ENCODE measurements at places on chromosomes 16 and 17.

DNA sequence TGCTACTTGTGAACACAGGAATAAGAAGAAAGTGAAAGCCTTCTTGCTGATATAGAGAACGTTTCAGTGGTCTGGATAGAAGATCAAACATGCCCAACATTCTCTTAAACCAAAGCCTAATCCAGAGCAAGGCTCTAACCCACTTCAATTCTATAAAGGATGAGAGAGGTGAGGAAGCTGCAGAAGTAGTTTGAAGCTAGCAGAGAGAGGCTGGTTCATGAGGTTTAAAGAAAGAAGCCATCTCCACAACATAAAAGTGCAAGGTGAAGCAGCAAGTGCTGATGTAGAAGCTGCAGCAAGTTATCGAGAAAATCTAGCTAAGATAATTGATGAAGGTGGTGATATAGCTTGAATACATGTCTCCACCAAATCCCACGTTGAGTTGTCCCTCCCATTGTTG, 383.3 kb upstream of the ASIC2 start:
- DNase-seq = no peak

DNA sequence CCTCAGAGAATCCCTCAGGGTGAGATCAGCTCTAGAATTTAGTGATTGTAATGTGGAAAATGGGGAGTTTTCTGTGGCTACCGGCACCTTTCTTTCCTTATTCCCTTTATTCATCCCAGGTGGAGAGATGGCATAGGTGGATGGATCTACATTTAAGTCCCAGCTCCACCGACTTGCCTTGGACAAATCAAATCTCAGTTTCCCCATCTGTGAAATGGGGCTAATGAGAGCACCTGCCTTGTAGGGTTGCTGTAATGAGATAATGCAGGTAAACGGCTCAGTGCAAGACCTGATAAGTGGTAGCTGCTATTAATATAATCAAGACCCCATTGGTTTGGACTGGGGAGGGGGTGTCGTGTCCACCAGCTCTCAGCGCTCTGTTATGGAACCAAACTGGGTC, 40.5 kb downstream of the OTOA start:
- DNase-seq = no peak

DNA sequence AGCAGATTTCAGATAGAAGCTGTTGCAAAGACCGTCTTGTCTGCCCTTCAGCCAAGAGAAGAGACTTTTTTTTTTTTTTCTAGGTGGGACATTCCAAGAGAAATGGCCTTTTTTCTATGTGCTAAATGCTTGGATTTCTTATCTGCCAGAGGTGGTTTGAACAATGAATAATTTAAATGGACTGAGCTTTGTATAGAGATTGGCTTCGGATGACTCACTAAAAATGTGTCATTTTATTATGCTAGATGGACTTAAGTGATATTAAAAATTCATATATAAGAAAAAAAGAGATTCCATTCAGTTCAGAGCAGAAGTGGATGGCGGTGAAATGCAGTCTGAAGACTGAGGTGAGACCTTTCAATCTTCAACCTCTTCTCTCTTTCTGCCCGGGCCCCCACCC, 58.4 kb downstream of the MEAK7 start:
- DNase-seq = no peak

GRCh38 chr16:86736502-86736901, 158.2 kb downstream of the FOXL1 start:
- DNase-seq = no peak

- no peak for DNase-seq
Observed at GRCh38 chr17:45428931-45429338, 3.7 kb downstream of the ARHGAP27 start.

- no peak for DNase-seq
Observed at GRCh38 chr16:89193576-89194293, 6.6 kb downstream of the SLC22A31 start.

DNA sequence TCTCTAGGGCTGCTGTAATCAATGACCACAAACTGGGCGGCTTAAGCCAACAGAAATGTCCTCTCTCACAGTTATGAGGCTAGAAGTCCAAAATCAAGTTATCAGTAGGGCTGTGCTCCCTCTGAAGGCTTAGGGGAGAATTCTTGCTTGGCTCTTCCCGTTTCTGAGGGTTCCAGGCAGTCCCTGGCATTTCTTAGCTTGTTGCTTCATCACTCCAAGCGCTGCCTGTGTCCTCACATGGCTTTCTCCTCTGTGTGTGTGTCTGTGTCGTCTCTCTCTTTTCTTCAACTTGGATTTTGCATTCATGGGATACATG, 13.7 kb upstream of the CDC42EP4 start:
- DNase-seq = no peak

GRCh38 chr16:12613131-12613991, 190.3 kb downstream of the CPPED1 start:
- DNase-seq = peak; percentile 98

DNA sequence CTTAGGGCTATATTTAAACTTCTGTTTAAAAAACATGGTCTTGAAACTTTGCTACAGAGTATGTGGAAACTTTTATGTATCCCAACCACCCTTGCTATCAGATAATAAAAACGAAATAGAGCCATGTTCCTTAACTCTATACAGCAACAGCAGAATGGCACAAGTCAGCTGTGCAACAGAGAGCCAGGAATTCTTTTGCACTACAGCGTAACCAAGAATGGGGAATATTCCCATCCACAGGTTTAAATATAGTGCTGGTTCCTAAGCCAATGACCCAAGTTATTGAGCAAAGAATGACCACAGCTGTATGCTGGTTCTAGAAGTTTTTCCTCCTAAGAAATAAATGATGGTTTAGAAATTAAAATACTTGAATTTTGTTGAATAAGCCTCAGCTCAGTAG, 33.1 kb downstream of the SETD6 start:
- DNase-seq = no peak

DNA sequence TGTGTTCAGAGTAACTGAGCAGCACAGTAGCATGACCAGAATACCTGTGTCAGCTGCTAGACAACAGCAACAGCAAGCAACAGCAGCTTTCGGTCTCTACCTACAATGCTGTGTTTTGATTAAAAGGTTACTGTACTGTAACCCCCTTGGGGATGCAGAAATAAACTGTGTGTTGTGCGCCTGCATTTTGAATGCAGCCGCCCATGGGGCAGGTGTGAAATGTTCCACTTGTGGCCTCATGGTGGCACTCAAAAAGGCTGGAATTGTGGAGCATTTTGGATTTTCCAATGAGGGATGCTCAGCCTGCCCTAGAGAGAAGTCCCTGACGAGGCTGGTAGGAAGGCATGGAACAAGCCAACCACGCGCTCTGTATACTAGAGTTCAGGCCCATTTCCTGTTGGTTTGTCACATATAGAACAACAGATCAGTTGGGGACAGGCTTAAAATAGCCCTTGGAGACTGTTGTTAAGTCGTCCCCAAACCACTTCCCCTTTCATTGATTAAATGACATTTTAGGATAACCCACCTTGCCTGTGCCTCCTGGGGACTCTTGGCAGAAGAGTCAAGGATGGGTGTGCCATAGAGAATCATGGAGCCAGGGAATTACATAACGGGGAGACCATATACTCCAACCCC, 27.1 kb downstream of the SCPEP1 start:
- DNase-seq = no peak

- DNase-seq = peak; percentile 64
Observed at GRCh38 chr16:74107795-74108610, 188.6 kb upstream of the PSMD7 start.

- DNase-seq = peak; percentile 58
Observed at GRCh38 chr16:15427648-15428239, 6.6 kb upstream of the BMERB1 start.

- DNase-seq = peak; percentile 73
Observed at GRCh38 chr17:41689497-41690299, 1.0 kb downstream of the EIF1 start.

- DNase-seq = no peak
Observed at GRCh38 chr17:35542990-35543389, 5.5 kb upstream of the SLFN12L start.

- no peak for DNase-seq
Observed at GRCh38 chr17:48643697-48644012, 17.5 kb upstream of the HOXB9 start.

DNA sequence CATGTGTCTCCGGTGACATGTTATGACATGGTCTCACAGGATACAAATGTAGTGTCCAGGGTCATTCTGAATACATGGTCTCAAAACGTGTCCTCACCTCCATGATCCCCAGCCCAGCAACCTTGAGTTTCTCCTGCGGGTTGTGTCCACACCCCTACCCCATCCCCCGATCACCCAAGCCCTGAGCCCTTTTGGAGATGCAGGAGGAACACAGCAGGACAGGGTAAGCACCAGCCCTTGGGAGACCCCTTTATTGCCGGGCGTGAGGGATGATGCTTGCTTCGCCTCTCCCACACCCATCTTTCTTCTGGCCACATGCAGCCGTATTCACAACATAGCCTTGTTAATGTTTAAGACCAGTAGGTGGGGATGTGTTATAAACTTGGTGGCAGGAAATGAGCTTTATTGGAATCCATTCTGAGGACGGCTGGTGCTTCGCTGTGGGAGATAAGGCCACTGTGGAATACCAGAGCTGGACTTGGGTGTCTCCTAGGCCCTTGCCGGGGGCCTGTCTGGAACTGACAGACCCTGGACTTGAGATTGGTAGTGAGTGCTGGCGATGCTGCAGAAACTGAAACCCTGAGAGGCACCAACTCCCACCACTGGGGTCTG, 5.5 kb downstream of the TMEM132E start:
- peak; percentile 48 for DNase-seq

GRCh38 chr17:27657620-27658019, 26.6 kb downstream of the LGALS9 start:
- no peak for DNase-seq

DNA sequence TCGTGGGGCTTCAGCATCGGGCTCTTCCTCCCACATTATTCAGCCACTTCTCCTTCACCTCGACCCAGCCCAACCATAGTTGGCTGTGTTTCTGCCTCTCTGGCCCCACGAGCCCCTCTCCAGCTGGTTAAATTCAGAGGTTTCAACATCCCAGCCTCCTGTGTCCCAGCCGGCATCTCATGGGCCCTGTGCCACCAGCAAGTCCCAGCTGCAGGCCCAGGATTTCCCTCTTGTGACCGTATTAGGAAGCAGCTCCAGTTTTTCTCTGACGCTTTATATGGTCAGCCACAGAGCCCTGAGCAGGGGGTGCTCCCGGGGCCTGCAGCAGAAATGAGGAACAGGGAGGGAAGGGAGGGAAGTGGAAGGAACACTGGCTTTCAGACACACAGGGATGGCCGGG, 27.4 kb downstream of the MYH11 start:
- no peak for DNase-seq

DNA sequence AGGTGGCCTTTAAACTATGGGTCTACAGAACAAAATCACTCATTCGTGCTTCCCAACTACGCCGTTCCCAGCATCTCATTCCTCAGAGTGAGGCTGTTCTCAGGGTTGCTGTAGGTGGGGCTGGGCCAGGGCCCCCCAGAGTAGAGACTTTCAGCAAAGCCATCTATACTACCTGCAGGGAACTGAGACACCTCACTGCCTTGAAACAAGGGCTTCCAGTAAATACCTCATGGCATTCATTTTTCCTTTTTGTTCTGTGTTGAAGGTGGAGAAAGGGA, 4.2 kb upstream of the SDK2 start:
- DNase-seq = no peak

DNA sequence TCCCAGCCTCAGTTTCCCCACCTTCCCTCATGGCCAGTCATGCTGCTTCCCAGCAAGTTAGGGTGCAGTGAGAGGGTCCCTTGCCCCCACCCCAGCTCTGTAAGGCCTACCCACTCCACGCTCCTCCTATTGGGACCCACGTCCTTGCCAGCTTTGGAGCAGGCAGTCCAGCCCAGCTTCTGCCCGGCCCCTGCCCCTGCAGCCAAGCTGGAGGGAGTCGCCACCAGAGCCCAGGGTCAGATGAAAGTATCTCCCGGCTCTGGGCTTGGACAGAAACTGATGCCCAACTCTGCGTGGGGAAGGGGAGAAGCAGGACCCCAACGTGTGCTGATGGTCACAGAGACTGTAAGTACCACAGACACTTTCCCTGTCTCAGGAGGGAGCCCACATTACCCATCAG, 32.6 kb downstream of the SDK2 start:
- DNase-seq = no peak

- DNase-seq = no peak
Observed at GRCh38 chr16:54458923-54459322, 172.3 kb upstream of the IRX3 start.

DNA sequence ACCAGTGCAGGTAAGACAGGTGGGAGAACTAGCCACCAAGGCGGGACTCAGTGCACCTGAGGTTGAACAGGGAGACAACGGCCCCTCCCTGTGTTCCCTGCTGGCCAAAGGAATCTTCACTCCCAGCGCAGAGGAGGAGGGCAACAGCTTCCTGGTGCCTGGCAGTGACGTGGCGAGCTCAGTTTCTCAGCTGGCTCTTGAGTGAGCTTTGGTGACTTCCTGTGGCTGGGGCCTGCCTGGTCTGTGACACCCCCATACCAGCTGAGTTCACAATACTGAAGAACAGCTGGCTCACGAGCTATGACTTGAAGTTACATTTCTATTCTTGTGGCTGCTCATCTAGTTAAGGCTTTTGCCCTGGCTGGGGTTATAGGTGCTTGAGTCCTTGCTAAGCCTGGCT, 26.1 kb downstream of the WNT9B start:
- no peak for DNase-seq

DNA sequence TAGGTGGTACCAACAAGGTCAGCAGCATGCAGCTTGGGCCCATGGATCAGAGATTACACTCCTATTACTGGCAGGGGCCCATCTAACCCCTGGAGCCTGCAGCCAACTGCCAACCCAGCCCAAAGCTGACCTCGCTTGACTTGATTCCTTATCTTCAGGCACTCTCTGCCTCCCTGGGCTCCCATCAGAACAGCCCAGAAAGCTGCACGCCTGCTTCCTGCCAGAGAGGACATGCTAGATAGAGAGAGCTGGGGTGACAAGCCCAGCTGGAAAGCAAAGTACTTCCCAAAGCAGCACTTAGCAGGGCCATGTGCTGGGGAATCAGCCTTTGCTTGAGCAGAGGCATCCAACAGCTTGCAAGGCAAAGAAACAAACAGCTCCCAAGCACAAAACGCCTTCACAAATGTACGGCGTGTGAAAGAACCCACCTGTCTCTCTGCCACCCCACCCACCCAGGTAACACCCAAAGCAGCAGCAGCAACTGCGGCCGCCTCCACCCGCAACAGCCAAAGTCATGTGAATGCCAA, 74.2 kb upstream of the NLK start:
- no peak for DNase-seq

- DNase-seq = peak; percentile 43
Observed at GRCh38 chr17:27247071-27247957, 46.6 kb upstream of the WSB1 start.

GRCh38 chr16:54385141-54385540, 98.6 kb upstream of the IRX3 start:
- no peak for DNase-seq

- no peak for DNase-seq
Observed at GRCh38 chr17:51374209-51374608, 113.9 kb downstream of the UTP18 start.

- DNase-seq = peak; percentile 86
Observed at GRCh38 chr16:30775392-30776188, 11.4 kb downstream of the ZNF629 start.

- DNase-seq = no peak
Observed at GRCh38 chr16:21274172-21274726, 3.8 kb downstream of the CRYM start.

GRCh38 chr17:7684851-7685532, 2.3 kb downstream of the TP53 start:
- no peak for DNase-seq
